ENCODE measurements at places on chromosomes 16 and 17. TPM values are rescaled to one million over a fixed set of nuclear protein-coding genes. Genes with fewer than 3 reads are reported as not detected.

Gene BRIP1
- polyA plus RNA-seq = 0.22 TPM

Gene CCL16
- polyA plus RNA-seq = 0.03 TPM

Gene GGT6
- 0.03 TPM for polyA plus RNA-seq

Gene CLEC19A
- polyA plus RNA-seq = not detected

Gene PGAP6
- 45.3 TPM for polyA plus RNA-seq

Gene NOG
- polyA plus RNA-seq = 0.25 TPM

Gene TNFSF12
- polyA plus RNA-seq = 51.0 TPM

Gene GRB7
- 1.1 TPM for polyA plus RNA-seq

Gene MMP15
- 24.4 TPM for polyA plus RNA-seq

Gene ADAM11
- 13.0 TPM for polyA plus RNA-seq

Gene GHDC
- 10.1 TPM for polyA plus RNA-seq

Gene HAS3
- polyA plus RNA-seq = 0.65 TPM

Gene MMP28
- polyA plus RNA-seq = 5.4 TPM

Gene TBC1D3G
- 12.7 TPM for polyA plus RNA-seq

Gene PSMB3
- polyA plus RNA-seq = 359 TPM

Gene NIP7
- 8.0 TPM for polyA plus RNA-seq

Gene MYH8
- polyA plus RNA-seq = not detected

Gene NLRC5
- 26.0 TPM for polyA plus RNA-seq

Gene CES3
- polyA plus RNA-seq = 0.07 TPM

Gene PROCA1
- polyA plus RNA-seq = 4.9 TPM

Gene ABCA8
- polyA plus RNA-seq = 10.1 TPM

Gene ATP6V0A1
- 35.6 TPM for polyA plus RNA-seq

Gene HES7
- 0.91 TPM for polyA plus RNA-seq

Gene TEX14
- 0.07 TPM for polyA plus RNA-seq

Gene KRTAP3-1
- polyA plus RNA-seq = not detected

Gene GSG1L
- not detected for polyA plus RNA-seq

Gene KRTAP4-6
- not detected for polyA plus RNA-seq

Gene KRT40
- not detected for polyA plus RNA-seq

Gene IL34
- polyA plus RNA-seq = 2.7 TPM

Gene HCRT
- not detected for polyA plus RNA-seq

Gene CA7
- polyA plus RNA-seq = not detected

Gene SHBG
- 0.19 TPM for polyA plus RNA-seq

Gene ANKRD40CL
- polyA plus RNA-seq = not detected

Gene RNU2-1
- not detected for polyA plus RNA-seq

Gene ENGASE
- 9.7 TPM for polyA plus RNA-seq

Gene SBK1
- polyA plus RNA-seq = 0.38 TPM

Gene KREMEN2
- not detected for polyA plus RNA-seq

Gene TRAPPC1
- 136 TPM for polyA plus RNA-seq

Measured in heart right ventricle (tissue), 16 donors.